Stimulated activated CD8-positive, alpha-beta memory T cell treated with anti-CD3 and anti-CD28 coated beads, Interleukin-15, amount 100 ng/mL, for 4 hours (primary cell): ENCODE measurements at places on chromosomes 4 and X.

- no peak for DNase-seq
Observed at GRCh38 chr4:70749313-70749712, 27.5 kb downstream of the RUFY3 start.

DNA sequence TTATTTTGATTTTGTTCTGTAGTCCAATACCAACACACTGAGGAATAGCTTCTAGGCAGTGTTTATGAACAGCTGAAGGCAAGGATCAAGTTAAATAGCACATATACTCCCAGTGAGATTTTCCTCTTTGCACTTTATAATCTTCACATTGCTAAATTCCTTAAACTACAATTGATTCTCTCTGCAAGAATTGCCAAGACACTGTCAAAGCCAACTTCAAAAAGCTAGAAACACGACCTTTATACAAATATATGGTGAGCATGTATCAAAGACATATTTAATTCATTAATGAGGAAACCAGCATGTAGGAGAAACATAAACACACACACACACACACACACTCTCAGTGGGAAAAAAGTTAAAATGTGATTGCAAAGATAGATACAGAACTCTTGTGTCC lies 86.4 kb upstream of the FAM9C start:
- no peak for DNase-seq

GRCh38 chrX:124981420-124981819 lies 338.3 kb upstream of the TEX13C start:
- no peak for DNase-seq

GRCh38 chrX:106415276-106415895 lies 196.4 kb upstream of the RADX start:
- DNase-seq = no peak

GRCh38 chr4:77174426-77174825 lies 17.4 kb downstream of the CCNG2 start:
- no peak for DNase-seq

DNA sequence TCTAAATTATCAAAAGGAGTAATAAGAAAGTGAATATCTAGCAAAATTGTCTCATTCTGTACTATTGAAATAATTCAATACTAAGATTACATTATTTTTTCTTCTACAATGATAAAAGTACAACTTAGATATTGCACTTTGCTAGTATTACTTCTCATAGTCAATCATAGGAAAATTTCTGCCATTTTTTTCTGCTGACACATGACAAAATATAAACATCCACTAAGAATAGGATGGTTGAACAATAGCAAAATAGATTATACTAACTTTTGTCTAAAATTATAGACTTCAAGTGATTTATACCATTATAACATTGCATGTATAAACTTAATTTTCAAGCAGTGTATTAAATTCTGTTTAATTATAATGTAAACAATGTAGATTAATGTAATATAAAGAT lies 540.2 kb downstream of the PDHA2 start:
- DNase-seq = no peak

DNA sequence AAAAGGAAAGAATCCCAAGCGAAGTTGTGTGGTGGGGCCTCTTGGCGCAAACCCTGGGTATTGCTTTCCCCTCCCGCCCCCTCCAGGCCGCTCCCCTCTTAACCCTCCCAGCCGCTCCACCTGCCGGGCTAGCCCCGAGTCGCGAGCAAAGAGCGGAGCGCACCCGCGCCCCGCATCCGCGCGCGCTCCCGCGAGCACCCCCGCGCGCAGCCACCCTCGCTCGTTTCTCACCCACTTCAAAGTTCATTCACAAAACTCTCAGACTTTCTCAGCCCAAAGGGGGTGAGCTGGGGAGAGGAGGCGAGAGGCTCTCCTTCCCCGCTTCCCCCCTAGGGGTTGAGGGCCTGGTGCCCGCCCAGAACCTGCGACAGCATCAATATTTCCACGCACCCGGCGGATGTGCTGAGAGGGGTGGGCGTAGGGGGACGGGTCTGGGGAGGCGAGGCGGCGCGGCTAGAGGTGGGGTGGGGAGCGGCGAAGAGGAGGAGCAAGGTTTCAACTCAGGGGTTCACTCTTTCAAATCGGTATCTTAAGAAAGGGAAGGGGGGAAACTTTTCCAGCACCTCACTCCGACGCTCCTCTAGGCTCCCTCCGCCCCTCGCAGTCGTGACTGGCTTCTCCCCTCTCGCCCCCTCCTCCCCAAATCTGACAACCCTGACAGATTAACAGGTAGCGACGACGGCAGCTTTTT lies 1.8 kb downstream of the MAML3 start:
- DNase-seq = peak; percentile 80

GRCh38 chr4:170124406-170124805 lies 34.6 kb upstream of the AADAT start:
- no peak for DNase-seq

DNA sequence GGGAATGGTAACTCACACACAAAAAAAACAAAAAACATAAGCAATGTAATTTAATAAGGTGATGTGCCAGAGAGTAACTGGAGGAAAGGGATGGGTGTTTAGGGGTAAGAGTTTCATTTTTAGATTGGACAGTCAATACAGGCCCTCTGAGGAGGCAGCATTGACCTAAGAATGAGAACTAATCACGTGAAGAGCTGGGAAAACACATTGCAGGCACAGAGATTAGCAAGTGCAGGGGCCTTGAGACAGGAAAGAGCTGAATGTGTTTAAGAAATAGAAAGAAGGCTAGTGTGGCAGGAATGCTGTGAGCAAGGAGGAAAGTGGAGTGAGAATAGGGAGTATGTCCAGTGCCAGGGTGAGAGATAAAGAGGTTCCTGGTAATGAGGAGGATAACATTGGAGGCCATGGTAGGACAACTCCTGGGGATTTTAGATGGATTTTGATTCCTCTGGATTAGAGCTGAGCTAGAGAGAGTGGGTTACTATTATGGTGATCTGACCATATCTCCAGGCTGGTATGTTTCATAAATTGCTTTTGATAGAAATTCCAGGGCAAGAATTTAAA lies 17.6 kb downstream of the PDLIM5 start:
- no peak for DNase-seq

- peak; percentile 17 for DNase-seq
Observed at GRCh38 chr4:104491481-104492182, 3.1 kb downstream of the CXXC4 start.

DNA sequence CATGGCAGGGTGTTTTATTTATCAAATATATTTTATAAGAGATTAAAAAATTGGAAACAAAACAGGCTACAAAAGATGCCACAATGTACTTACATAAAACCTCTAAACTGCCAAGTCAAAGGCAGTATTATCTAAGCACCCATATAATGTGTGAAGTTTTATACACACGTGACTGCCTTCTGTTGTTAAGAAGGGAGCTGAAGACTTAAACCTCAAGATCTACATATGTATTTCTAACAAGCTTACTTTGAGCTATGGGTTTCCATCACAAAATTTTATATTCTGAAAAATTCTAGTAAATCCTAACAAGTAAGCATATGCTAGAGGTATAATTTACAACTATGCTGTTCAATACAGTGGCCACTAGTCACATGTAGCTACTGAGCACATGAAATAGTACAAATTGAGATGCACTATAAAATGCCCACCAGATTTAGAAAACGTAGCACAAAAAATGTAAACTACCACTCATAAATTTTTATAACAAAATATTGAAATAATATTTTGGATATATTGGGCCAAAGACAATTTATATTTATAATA lies 9.8 kb downstream of the ATP8A1 start:
- DNase-seq = no peak

DNA sequence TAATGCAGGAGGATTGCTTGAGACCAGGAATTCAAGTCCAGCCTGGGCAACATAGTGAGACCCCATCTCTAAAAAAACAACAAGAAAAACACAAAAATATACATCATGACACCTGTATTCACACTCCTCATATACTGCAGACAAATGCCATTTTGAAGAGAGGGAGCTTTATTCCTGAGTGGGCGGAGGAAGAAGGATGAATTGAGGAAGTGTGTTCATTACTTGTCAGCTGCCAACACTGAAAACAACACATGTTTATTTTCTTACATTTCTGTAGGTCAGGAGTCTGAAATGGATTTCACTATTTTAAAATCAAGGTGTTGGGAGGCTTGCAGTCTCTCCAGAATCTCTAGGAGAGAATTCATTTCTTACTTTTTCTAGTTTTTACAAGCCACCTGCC lies 47.2 kb upstream of the CD99 start:
- DNase-seq = no peak

GRCh38 chr4:99821918-99822503 lies 5.4 kb downstream of the DAPP1 start:
- DNase-seq = no peak

DNA sequence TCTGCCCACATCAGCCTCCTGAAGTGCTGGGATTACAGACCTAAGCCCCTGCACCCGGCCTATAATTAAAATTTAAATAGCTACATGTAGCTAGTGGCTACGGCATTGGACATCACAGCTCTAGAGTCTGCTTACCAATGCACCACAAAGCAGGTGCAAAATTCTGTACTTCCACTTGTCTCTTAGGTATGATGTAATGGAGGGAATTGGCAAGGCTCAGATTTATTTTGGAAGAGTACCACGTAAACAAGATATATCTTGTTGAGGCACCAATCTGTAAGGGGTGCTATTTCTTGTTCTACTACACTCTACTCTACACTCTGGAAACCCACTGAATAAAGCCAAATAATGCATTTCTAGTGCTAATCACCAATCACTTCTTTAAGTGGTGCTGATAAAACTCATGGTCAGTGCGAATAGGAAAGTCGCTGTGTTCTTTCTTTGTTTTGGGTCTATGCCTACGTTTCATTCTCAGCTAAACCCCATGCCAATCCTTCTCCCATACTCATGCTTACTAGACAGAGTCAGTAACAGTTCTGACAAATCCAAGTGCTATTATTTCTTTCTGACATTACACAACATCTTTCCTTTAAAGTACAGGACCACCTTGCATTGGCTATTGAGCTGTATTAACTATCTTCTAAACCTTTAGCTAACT lies 92.3 kb downstream of the GC start:
- DNase-seq = no peak

DNA sequence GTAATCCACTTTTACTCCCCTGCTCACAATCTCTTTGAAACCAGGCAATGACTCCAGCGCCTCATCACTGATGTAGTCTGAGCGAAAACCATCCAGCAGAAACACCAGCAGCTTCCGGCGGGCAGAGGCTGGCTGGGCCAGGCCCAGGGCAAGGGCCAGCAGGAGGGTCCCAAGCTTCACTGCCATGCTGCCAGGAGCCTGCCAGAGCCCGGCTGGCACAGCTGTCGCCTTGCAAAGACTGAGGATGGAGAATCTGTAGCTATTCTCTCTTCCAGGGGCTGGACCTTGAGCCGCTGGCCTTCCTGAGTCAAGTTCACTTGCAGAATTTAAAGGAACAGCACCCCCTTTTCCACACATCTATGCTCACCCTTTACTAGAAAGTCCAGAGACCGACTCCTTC lies at the start of gene ENPP6:
ENPP6 (minus strand) TSS at position 240 of the 400 bp plus-strand sequence; CDS start at position 186, 54 bp downstream.
- DNase-seq = no peak
